ENCODE measurements at places on chromosomes 3 and 15.

GRCh38 chr3:125185805-125186204 is 26.7 kb downstream of the SLC12A8 start:
- no peak for DNase-seq

- DNase-seq: peak; percentile 38
Measured at GRCh38 chr15:25849157-25849921, 13.8 kb downstream of the ATP10A start.

GRCh38 chr3:141341536-141341935 is 26.8 kb upstream of the ZBTB38 start:
- DNase-seq: no peak

- DNase-seq: no peak
Measured at GRCh38 chr15:85579957-85580694, 199.7 kb downstream of the AKAP13 start.

DNA sequence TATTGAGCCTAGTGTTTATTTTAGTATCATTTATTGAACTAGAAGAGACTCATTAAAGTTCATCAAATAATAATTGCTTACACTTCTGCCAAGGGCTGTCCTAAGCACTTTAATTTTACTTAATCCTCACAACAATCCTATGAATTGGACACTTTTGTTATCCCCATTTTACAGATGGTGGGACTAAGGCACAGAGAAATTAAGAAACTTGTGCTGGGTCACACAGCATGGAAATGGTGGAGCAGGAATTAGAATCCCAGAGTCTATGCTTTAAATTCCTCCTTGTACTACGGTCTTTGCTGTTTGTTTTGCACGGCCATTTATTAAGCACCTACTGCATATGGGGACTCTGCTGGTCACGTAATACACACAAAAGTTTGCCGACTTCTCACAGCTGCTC is 7.9 kb downstream of the ATP2B2 start:
- DNase-seq: no peak

DNA sequence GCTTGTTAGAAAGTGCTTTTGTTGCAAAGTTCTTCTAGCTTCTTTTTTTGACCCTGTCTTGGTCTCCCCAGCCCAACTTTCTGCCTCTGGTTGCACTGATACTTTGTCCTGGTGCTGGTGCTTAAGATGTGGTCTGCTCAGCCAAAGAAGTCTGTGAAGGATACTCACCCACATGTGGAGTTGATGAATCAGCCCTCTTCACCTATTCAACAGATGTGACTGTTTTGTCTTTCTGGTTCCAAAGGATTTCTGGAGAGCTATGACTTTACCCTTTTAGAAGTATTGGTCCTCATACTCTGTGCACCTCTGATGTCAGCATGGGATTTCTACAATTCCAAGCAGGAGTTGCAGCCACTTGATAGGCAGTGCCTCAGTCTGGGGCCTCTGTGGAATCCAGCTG is 84.1 kb downstream of the PCCB start:
- no peak for DNase-seq

DNA sequence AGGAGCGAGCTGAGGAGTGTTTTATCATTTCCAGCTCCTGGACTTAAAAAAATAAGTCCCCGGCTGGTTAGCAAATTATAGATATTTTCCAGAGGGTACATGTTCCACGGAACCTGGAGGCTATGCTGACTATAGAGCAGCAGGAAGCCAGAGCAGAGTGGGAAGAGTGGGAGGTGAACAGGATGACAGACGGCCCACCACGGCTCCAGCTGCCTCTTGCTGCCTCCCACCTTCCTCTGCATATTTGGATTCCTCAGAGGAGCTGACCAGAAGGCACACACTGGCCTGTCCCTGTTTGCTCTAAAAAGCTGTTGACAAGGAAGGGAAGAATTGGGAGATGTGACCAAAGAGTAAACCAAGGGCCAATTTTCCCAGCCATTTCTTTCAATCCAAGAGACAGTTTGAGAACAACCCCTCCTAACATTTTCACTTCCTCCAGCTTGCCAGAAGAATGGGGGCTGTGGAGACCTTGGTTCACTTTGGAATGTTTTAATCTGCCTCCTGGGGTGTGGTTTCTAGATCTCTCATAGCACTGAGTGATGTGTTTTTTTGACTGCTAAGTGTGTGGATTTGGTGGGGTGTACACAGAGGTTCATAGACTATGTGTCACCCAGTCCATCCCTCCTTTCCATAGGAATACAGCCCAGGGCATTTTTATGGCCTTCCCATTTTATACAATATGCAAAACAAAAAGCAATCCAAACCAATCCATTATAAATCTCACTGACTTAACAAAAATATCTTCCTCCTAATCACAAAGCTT is 36.8 kb downstream of the HGD start:
- peak; percentile 6 for DNase-seq
